Nucleus accumbens (tissue), 56 donors: ENCODE measurements at places on chromosomes 6 and 20.

DNA sequence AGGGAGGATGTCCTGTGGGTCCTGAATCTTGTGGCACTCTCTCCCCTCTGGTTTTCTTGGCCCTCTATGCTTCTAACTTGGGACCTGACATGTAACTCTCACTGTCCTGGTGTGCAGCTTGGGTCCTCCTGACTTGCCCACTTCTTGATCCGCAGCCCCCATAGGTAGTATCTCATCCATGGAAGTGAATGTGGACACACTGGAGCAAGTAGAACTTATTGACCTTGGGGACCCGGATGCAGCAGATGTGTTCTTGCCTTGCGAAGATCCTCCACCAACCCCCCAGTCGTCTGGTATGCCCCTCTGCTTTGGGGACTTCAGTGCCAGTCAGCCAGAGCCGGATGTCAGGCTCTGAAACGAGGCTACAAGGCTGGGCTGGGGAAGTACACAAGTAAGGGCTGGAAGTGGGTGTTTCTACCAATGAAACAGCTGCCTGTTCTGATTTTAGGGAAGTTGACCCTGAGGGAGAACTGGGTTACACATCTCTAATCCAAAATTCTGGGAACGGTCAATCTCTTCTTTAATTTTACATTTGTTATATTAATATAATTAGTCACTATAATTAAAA, 641 bp downstream of the DBNDD2 start:
- DNase-seq = no peak

GRCh38 chr6:121856296-121856695, 420.9 kb downstream of the GJA1 start:
- no peak for DNase-seq

DNA sequence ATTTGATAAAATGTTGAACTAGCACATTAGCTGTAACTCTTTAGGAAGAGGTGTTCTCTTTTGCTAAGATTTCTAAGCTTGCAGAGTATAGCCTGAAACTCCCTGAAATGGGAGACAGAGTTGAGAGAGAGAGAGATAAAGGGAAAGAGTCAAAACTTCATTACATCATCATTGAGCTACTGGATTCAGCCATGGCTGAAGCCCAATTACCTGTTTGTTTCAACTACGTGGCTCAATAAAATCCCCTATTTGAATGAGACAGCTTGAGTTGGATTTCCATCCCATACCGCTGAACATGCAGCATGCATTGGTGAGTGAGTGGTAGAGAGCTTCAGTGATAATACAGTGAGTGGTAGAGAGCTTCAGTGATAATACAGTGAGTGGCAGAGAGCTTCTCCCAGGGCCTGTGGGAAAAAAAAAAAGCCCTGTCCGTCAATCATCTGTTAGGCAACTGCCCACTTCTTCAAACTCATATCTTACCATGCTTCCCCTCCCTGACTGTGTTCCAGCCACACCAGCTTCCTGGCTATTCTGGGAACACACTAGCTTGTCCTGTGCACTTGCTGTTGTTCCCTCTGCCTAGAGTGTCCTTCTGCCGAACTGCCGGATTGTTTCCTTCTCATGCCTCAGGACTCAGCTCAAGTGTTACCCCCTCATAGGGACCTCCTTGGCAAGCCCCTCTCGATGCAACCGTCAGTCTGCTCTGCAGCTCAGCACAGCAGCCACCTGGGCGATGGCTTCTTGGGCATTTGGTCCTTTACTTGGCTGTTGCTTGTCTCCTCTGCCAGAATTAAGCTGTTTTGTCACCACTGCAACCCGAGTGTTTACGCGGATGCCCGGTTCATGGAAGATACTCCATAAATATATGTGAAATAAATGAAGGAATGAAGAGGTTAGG, 91.3 kb upstream of the EYA2 start:
- no peak for DNase-seq

DNA sequence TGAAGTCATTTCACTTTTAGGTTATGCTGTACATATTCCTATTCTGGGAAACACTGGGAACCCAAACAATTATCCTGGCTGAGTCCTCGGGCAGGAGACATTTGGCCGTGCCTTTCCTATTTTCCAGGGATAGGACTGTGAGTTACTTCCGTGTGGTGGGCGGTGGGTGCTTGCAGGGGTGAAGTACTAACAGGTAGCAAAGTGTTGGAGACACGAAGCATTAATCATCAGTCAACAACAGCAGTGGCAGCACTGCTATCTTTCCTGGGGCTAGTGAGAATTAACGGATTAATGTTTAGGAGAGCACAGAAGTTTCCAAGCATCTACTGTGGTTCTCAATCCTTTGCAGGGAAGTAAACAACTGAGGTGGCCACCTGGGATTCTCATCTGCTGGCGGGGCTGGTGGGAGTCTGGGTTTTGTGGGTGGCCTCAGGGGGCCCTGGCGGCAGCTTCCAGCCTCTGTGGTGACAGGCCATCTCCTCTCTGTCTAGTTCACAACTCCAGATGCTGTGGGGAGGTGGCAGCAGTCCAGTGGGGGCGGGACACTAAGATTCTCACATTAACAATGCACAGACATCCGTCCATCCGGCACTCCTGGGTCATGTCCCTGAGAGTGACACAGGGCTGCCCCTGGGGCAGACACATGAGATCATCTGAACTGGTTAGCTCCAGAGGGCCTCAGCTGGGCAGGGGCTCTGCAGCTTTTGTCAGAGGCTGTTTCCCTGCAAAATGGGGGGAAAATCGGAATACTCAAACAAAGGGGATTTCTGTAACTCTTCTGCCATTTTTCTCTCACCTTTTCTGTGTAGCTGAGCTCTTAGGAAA, 90.9 kb downstream of the GJA10 start:
- DNase-seq = peak; percentile 87

DNA sequence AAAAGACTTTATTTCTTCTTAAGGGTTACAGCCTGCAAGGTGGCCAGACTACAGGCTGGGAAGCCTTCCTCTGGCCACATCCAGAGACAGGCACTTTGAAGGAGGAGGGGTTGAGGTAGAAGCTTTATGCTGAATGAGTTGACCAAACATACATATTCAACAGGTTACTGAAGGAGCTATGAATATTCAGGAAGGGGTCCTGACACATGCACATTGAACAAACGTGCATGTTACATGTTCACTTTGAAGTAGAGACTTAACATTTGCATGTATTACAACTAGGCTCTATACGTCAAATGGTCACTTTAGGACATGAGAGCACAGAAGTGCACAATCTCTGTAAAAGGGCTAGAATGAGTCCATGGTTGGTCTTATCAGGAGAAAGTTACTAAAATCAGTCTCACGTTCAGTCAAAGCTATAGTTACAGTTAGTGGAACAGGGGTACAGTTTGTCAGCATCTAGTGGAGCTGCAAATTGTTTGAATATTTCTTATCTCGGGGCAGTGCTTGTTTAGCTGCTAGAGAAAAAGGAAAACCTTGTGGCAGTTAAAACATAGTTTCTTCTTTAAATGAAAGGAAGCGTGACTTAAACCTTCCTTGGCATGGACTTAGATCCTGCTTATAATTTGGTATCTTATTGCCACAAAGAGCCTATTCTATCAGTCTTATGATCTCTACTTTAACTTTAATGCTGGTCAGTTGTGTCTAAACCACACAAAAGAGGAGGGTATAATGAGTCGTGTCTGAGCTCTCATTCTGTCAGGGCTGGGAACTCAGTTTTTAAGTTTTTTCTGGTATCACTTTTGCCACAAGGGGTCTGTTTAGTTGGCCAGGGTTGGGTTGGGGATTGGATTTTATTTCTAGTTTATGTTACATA, 4.6 kb upstream of the ZSCAN9 start:
- no peak for DNase-seq

- DNase-seq = no peak
These were observed 213.1 kb downstream of the PHACTR1 start for GRCh38 chr6:12929678-12930077.

DNA sequence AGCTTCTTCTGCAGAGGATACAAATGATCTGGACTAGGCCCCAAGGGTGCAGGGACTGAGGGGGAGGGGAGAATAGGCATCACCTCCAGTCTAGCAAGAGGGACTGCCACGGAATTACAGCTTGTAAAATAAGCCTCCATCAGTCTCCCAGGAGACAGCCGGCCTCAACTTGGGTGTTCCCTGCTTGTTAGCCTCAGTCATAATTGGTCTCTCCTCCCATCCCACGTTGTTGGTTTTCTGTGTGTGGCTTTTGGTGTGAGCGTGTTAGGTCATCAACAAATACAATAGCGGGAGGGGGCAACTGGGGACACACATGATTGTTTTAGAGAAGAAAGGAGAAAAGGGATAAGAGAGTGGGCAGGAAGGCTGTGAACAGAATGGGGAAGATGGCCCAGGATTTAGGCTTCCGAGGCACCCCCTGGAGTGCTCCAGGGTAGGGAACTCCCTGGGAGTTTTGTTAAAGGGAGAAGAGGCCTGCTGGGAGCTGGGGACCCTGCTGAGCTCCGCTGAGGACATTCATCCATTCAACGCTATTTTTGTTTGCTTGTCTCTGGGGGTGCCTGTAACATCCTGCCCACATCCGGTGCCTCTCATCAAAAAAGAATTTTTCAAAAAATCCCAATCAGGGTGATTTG, 9.2 kb downstream of the FOXA2 start:
- DNase-seq = no peak

DNA sequence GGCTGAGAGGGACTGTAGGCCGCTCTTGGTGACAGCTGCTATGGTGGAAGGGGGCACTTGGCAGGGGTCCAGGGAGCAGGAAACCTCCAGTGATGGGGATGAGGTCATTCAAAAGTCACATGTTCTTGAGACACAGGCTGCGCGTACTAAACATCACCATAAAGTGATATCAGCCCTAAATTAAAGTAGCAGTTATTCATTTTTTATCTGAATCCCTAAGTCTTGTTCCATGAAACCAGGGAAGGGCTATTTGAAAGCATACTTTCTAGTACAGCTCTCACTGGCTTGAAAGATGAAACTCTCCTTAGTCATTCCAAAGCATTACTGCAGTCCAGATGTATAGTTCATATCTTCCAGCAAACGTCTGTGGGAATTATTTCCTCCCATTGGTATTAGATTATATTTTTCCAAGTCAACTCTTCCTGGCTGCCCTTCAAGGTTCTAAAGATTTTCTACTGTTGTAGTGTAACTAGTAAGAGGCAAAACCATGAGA, 373.1 kb downstream of the CD109 start:
- DNase-seq = no peak

- no peak for DNase-seq
These were observed 866.7 kb upstream of the GJE1 start for GRCh38 chr6:141265756-141266623.

DNA sequence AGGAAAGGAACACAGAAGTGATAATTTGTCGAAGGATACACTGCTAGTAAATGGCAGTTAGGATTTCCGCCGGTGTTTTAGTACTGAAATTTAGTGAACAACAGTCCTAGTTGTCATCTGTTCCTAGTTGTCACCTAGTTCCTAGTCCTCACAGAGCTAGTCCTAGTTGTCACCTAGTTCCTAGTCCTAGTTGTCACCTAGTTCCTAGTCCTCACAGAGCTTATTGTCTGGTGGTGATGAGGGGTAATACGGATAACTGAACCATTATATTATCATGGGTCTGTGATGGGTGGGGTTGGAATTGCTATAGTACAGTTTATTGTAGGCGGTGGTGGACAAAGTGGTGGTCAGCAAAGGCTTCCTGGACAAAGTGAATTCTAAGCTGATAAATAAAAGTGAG, 1.8 kb downstream of the SNRNP48 start:
- no peak for DNase-seq

GRCh38 chr6:33428224-33428965, 8.5 kb downstream of the SYNGAP1 start:
- no peak for DNase-seq

DNA sequence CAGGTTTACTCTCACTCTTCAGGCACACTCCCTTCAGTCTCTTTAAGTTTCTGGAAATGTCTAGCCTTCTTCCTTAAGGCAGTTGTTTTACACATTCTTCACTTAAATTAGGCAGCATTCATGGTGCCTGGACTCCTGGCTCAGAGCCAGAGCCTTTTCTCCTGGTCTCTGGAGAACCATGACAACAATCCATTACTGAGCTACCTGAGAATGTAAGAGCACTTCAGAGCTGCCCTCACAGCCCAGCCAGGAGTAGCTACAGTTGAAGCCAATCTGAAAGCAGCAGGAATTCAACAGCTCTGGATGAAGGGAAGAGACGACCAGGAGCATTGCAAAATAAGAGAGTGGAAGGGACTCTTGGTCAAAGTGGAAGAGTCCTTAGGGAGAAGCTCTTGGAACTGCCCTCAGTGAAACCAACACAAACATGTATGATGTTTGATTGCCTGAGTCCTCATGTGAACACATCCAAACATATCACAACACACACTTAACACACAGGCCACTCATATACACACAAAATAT, 416.8 kb upstream of the SPTLC3 start:
- DNase-seq = no peak

- peak; percentile 3 for DNase-seq
These were observed 93.6 kb downstream of the SNAP91 start for GRCh38 chr6:83615025-83615999.

- no peak for DNase-seq
These were observed 72.2 kb upstream of the SPTLC3 start for GRCh38 chr20:12936524-12936923.

DNA sequence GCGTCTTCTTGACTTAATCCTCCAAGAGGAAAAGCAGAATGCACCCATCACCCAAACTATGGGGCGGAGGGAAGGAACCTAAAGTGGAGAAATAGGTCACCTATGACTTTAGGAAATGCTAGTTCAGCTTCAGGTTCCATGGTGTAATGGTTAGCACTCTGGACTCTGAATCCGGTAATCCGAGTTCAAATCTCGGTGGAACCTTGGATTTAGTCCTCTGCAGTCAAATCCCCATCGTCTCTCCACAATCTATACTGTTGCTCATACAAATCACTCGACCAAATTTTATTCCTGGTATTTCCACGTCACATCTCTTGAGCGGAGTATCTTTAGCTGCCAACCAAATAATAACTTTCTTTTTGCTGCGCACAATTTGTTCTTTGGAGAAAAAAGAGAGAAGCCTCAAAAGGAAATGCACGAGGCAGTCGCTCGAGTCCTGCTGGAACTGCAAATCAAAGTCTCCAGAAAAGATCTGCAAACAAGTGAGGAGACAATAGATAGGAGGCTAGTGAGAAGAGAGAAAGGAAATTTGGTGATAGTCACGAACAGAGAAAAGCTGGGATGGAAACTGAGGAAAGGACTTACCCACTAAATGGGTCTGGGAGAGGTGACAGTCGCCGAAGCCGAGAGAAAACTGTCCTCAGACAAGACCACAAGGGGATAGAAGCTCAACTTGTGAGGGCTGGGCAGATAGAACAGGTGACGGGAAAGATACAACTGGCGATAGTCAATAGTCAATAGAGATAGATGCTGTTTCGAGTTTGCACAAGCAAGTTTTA, 16.6 kb downstream of the POM121L2 start:
- no peak for DNase-seq
